Adrenal gland (tissue), 19 donors: ENCODE measurements at places on chromosomes 16 and 17.
A peak's percentile ranks its signal among the peaks of the same experiment; 100 is the strongest.

GRCh38 chr17:71361656-71362450, 759.0 kb upstream of the SOX9 start:
- no peak for DNase-seq

- DNase-seq, result no peak
Observed at GRCh38 chr17:72930031-72930430, 162.5 kb downstream of the SLC39A11 start.

GRCh38 chr17:65683428-65683827, 122.0 kb upstream of the AXIN2 start:
- no peak for DNase-seq

- DNase-seq, result no peak
Observed at GRCh38 chr16:90077757-90078578, 837 bp upstream of the PRDM7 start.

GRCh38 chr16:11177578-11178160, 78.3 kb downstream of the SOCS1 start:
- DNase-seq, result no peak

- no peak for DNase-seq
Observed at GRCh38 chr16:57590654-57591085, 37.8 kb upstream of the ADGRG1 start.

- no peak for DNase-seq
Observed at GRCh38 chr17:21532763-21533385, 156.7 kb downstream of the KCNJ12 start.

DNA sequence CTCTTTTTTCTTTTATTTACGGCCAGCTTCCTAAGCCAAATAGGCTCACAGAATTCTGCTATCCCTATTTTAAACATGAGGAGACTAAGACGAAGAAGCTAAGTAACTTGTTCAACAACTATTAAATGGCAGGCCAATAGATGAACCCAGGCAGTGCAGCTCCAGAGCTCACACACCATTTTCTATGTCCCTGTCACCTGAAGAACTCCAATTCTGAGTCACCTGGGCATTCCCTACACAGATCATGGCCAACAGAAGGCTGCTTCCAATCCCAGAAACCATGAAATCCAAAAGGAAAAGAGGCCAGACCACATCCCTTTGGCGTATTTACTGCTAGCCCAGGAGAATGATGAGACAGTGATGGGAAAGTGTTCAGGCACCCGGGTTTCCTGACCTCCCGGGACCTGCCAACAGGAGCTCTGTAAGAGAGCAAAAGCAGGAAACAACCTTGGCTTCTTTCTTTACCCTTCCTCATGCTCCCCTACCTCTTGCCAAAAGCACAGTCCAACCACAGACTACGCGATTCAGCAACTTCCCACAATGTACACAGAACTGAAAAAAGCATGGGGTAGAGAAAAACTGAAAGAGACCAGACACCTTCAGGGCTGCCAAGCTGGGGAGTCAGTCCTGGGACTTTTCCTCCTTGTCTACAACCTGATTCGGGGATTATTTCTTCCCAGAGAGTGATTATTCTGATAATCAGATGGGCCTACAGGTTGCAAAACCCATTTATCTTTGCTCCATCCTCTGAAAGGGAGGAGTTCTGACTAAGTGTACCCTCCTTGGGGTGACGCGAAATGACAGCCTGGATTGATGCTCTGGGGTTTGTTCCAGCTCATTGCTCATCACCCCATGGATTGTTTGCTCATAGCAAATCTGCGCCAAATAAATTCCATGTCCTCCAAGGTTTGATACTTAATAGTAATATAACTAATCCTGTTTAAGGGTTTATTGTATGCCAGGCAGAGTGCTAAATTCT, 47.8 kb upstream of the HAS3 start:
- DNase-seq, result peak; percentile 79

GRCh38 chr17:29807520-29808361, 122.3 kb downstream of the SSH2 start:
- DNase-seq, result peak; percentile 74

- DNase-seq, result no peak
Observed at GRCh38 chr17:75521951-75522727, 3.4 kb upstream of the LLGL2 start.

DNA sequence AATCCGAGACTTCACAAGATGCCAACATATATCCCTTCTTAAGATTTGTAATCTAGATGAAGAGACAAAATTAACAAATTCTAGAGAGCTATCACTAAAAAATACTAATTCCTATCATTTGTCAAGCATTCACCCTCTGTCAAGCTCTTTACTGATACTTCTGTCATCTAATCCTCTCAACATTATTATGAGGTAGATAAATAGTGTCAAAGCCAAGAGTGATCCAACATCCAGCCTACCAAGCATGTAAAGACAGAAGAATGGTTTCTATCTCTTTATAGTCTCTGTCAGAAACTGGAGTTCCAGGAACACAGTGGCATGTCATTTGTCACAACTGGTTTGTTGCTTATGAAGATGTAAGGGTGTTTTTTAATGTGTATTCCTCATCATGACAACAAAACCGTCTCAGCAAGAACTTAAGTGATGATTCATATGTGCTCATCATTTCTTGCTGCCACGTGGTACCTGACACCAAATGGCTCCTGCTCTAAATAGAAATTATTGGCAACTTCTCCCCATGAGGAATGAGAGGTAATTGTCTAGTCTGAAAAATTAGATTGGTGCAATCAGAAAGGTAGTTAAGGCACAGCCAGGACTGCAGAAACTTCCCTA, 196.8 kb downstream of the TOX3 start:
- no peak for DNase-seq

DNA sequence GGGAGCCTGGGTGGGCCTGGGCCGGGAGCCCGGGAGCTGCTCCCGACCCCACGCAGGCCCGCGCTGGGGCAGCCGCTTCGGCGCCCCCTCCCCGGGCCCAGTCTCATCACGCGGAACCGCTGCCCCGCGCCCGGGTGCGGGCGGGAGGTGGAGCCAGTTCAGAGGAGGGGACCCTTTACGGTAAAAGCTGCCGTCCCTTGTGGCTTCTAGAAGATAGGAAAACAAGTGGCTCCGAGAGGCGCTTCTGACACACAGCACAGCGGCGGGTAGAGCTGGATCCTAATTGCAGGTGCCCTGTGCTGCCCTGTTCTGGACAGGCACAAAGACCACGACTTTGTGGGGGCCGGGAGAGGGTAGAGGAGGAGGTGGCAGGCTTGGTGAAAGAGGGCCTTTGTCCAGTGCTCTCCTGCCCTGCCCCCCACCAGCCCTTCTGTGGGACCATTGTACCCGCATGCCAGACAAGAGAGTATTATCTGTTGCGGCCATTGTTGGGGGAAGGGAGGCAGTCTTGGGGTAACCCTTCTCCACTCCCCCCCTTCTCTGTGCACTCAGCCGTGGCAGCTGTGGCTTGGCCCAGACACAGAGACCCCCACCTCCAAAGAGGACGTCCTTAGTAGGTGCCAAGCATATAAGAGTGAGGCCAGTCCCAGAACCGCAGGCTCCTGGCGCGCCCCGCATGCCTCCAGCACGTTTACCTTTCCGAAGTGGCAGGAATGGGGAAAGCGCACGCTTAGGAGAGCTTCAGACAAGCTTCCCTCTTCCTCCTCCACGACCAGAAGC, 736 bp downstream of the CNP start:
- peak; percentile 70 for DNase-seq

DNA sequence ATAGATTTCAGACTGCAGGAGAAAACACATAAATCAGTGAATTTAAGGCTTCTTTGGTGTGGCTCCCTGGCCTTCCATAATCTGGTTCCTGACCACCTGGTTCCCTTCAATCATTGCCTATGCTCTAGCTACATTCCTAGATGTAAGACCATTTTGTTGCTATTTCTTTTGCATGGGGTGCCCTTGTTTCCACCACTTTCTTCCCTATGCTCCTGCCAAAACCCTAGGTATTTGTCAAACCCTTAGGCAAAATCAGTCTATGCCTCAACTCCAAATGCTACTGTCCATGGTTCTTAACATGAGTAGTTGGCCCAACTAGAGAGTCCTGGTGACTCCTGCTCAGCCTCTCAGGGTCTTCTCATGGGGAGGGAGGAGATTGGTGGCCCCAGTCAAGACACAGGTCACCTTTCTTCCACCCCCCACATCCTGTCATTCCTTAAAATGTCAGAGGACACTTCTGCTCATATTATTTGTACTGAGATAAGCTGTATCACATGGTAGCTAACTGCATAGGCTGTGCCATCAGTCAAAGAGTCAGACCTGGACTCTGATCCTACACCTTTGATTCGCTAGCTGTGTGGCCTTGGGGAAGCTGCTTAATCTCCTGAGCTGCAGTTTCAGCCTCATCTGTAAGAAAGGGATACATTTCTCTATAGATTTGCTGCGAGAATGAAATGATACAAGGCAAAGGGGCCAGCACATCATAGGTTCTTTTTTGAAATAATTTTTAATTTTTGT, 15.0 kb downstream of the ACSM5 start:
- DNase-seq, result no peak

- no peak for DNase-seq
Observed at GRCh38 chr17:50053654-50053960, 2.3 kb upstream of the ITGA3 start.

DNA sequence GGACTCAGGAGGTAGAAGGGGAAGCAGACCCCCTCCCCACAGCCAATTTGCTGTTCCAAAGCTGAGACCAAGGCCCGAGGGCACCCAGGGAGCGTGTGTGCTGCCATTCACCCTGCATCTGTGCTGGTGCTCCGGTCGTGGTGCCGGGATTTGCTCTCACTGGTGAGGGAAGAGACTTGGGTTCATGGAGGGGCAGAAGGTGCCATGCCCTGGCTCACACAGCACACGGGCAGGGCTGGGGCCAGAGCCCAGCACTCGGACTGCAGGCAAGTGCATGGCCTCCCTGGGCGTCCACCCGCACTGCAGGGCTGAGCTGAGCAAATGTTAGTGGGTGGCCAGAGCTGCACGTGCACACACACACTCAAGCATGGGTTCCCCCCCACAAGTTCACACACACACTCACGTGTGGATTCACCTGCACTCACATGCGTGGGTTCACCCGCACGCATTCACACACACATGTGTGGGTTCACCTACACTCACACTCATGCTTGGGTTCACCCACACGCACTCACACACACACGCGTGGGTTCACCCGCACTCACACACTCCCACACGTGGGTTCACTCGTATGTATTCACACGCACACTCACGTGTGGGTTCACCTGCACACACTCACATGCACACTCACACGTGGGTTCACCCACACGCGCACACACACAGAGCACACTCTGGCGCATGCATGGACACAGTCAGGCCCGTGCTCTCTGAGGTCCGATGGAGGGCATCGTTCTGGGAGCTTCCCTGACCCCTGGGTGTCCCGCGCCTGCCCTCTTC, 57.0 kb upstream of the CBFA2T3 start:
- no peak for DNase-seq

DNA sequence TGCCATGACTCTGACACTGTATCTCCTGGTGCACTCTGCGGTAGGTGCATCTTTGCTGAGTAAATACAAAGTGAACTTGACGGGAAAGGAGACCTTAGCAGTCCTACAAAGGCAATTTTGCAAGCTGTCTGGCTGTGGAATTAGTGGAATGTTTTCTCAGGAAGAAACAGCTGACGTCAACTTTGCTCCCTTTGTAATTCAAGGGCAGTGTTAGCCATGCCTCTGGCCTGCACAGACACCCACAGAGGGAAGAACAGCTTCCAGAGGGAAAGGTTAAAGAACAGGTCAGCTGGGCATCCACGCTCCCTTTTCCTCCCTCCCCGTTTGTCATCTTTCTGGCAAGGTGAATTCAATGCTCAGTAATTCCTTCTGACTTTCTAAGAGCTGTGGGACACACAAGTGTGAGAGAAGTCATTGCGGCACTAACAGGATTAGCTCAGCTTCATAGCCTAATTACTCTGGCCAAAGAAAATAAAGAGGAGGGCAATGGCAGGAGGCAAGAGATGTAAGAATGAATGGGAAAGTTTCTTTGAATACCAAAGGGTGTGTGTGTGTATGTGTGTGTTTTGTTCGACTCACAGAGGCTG, 476.9 kb upstream of the GOT2 start:
- peak; percentile 17 for DNase-seq

- DNase-seq, result no peak
Observed at GRCh38 chr16:67372664-67373063, 20.6 kb downstream of the TPPP3 start.

GRCh38 chr17:58269557-58270291, 11.0 kb downstream of the MPO start:
- DNase-seq, result no peak

GRCh38 chr17:63095879-63096278, 129.8 kb downstream of the TANC2 start:
- no peak for DNase-seq

- DNase-seq, result no peak
Observed at GRCh38 chr16:25544294-25544693, 147.5 kb upstream of the HS3ST4 start.

DNA sequence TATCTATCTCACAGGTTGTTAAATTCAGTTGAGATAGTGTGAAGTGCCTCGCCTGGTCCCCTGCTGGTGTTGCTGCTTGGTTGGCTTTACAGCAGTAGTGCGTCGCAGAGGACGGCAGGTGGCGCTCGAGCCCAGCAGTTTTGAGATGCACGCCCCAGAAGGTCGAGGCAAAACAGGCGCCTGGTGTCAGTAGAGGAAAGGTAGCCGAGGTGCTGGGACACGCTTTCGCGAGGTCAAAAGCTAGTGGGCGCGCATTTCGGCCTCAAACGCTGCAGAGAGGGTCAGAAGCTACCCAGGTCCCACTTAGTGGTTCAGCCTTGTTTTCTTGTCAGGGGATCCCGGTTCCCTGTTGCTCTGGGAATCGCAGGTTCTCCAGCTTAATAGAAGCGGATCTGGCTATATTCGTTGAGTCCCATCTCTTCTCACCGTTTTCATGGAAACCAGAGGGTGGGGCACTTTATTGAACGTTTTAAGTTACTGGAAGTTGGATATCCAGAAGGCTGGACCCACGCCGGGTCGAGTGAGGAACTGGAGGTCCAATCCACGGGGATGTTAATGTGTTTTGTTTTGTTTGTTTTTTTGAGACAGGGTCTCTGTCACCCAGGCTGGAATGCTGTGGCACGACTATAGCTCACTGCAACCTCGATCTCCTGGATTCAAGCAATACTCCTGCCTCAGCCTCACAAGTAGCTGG, 10.3 kb upstream of the ZFP90 start:
- peak; percentile 81 for DNase-seq

DNA sequence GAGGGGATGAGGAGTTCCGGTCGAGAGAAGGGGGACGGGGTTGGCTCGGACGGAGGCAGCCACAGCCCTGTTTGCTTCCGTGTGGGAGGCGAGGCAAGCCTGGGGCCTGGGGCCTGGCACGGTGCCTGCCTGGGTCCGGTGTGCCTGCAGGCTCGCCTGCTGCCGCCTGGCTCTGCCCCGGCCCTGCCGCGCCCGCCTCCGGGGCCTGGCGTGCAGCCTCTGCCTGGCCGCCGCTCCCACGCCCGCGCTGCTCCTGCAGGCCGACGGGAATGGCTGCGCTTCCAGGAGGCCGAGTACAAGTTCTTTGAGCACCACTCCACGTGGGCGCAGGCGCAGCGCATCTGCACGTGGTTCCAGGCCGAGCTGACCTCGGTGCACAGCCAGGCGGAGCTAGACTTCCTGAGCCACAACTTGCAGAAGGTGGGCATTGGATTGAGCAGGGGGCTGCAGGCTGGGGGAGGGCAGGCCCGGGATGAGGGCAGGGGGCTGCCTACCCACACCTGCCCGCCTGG, 53.1 kb downstream of the MRC2 start:
- DNase-seq, result no peak

DNA sequence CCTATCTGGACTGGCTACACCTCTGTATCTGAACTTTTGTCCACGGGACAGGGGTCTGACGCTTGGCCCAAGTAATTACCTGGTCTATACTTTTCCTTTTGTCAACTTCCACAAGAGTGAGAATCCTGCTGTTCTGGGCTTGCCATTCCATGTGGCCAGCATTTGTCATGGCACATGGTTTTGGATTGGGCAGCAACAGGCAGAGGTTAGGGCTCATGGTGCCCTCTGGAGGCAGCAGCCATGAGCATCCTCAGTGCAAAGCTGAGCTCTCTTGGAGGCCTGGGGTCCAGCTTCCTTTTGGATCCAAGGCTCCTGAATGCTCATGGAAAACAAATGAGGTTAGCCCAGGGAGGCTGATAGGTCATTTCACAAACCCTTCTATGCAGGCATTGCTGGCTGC, 7.5 kb upstream of the EDC4 start:
- peak; percentile 64 for DNase-seq
